ENCODE measurements at places on chromosomes 11 and 22.
A peak's percentile ranks its signal among the peaks of the same experiment; 100 is the strongest.

DNA sequence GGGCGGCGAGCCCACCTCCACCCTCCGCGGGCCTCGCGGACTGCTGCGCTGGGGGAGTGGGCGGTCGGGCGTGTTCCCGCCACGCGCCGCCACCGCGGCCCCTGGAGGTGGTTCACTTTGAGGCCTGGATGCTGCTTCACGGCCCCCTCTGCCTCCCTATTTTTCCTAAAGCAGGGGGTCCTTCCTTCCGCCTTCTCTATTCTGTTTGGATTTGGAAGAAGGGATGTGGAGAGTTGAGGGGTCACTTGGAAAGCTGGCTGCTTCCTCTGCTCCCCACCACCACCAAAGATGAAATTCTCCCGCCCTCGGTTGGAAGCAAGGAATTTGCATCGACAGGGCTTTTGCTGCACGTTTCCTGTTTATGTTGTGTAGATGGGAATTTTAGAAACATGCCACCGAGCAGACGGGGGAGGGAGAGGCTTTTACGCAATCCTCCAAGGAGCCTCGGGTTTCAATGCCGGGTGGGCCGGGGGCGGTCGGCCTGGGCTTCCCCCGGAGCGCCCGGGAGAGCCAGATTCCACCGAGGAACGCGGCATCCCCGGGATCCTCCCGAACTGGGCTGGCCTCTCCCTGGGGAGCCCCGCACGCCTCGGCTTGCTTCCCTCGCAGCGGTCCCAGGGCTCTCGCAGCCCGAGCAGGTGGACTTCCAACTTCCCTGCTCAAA is 403 bp upstream of the SBF2 start:
- DNase-seq, result peak; percentile 53

DNA sequence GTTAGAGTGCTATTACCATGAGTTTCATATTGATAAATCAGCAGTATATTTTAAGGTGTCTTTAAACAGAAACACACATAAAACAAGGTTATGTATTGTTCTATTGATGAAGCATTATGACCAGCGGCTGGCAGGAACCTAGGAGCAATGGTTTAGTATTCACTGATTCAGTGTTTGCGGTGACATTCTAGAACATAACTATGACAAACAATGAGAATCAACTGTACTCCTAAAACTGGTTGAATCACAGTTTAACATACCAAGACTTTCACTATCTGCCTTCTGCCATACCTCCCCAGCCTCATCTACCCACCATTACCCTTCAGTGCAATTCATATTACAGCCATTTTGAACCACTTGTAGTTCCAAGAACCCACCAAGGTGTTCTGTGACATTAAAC is 8.8 kb downstream of the HOATZ start:
- no peak for DNase-seq

DNA sequence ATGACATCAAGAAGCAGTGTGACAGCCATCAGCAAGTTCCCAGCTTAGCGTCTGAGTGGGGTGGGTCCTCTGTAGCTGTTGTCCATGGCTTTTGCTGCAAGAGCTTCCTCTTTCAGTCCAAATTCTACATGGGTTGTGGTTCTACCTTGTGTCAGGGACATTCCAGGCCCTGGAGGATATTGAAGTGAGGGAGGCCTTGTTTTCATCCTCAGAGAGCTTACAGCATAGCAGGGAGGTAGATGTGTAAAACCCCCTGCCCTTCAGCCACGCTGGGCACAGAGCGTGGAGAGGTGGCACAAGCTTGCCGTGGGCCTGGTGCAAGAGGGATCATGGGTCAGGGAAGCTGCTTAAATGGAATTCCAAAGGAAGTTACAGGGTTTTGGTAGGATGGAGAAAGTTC is 93.9 kb downstream of the GRIK4 start:
- no peak for DNase-seq

GRCh38 chr11:33719587-33719986 is 16.6 kb downstream of the CD59 start:
- DNase-seq, result no peak

DNA sequence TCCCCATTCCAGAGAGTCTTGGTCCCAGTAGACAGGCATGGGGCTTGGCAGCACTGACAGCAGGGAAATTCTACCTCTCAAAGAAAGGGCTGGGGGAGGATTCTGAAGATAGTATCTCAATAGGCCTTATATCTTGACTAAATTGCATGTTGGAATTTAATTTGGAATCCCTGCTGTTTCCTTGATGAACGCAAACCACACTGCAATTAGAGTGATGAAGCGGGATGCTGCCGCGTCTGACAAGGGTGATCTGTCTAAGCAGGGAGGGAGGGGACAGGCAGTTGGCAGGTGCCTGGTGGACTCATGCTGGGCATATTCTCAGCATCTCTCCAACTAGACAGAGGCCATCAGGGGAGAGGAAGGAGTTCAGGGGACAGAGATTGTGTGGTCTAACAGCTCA is 48.4 kb downstream of the COMMD9 start:
- no peak for DNase-seq

GRCh38 chr11:110303414-110303826 is 7.0 kb upstream of the RDX start:
- no peak for DNase-seq

- DNase-seq, result no peak
Measured at GRCh38 chr11:124984512-124984854, 30.5 kb downstream of the CCDC15 start.

GRCh38 chr22:50696251-50696798 is 23.7 kb downstream of the SHANK3 start:
- no peak for DNase-seq

DNA sequence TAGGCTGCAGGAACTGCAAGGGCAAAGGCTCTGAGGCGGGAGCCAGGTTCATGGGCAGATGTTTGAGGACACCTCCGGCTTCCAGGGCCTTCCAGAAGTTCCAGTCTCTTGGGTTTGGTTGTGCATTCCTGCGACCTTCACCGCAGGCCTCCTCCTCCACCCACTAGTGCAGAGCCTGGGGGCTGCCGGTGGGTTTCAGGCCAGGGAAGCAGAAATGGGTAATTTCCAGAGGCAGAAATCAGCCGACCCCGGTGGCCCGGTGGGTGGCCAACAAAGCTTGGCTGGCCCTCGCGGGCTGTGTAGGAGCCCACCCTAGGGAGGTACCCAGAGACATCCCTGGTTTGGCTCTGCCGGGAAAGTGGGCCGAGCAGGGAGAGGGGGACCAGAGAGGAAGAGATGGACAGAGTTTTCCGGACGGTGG is 417 bp upstream of the PHETA2 start:
- no peak for DNase-seq

GRCh38 chr11:3037040-3037944 is 19.9 kb downstream of the CARS1 start:
- DNase-seq, result peak; percentile 65

GRCh38 chr11:64450168-64450560 is 91.2 kb downstream of the RPS6KA4 start:
- DNase-seq, result no peak

DNA sequence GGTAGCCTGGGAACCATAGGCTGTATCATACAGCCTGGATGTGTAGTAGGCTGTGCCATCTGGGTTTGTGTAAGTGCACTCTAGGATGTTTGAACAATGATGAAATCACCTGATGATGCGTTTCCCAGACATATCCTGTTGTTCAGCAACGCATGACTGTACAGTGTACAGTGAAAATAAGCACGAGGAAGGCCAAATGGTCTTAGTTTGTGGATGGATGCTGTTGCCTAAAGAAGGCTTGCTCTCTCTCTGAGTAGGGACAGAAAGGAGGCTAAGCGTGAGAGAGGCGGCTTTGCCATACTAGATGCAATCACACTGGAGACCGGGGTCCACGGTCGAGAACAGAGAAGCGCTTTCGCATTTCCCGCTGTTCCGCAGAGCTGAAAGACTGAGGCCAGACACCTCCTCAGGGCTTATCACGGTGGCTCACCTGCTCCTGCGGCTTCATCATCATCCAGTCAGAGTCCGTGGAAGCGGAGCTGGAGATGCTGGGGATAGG is 27.6 kb upstream of the APLP2 start:
- no peak for DNase-seq

GRCh38 chr11:45930031-45930794 is 7.8 kb downstream of the LARGE2 start:
- no peak for DNase-seq

- DNase-seq, result no peak
Measured at GRCh38 chr11:127138613-127139012, 138.0 kb upstream of the KIRREL3 start.

DNA sequence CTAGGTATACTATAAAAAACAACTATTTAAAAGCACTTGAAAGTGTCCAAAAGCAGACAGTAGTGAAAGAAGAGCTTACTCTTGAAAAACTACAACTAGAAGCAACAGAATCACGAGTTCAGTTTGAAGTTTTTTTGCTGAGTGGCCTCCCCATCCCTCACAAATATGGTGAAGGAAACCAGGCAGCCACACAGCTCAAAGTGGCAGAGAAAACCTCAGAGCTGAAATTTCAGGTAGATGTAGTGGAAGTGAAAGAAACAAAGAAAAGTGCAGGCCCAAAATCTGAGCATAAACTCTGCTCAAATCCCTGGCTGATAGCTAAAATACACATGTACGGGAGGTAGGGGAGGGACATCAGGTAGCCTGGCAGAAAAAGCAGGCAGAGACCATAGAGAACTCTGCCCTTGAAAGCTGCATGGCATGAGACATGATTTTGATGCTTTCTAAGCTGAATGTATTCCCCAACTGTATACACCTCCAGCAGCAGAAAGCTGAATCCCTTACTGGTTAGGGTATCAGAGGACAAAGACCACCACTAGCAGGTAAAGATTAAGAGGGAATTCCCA is 12.1 kb downstream of the BTBD10 start:
- no peak for DNase-seq

GRCh38 chr11:1277936-1278512 is 31.4 kb downstream of the TOLLIP start:
- no peak for DNase-seq

- no peak for DNase-seq
Measured at GRCh38 chr11:57438345-57439285, 11.7 kb upstream of the SLC43A3 start.

DNA sequence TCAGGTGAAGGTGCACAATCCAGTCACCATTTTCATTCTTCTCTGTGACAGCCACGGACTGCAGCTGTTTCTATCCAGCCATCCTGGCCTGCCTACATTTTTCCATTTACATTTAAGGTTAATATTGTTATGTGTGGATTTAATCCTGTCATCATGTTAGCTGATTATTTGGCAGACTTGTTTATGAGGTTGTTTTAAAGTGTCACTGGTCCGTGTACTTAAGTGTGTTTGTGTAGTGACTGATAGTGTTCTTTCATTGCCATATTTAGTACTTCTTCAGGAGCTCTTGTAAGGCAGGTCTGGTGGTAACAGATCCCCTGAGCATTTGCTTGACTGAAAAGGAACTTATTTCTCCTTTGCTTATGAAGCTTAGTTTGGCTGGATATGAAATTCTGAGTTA is 364.2 kb downstream of the JRKL start:
- DNase-seq, result no peak

DNA sequence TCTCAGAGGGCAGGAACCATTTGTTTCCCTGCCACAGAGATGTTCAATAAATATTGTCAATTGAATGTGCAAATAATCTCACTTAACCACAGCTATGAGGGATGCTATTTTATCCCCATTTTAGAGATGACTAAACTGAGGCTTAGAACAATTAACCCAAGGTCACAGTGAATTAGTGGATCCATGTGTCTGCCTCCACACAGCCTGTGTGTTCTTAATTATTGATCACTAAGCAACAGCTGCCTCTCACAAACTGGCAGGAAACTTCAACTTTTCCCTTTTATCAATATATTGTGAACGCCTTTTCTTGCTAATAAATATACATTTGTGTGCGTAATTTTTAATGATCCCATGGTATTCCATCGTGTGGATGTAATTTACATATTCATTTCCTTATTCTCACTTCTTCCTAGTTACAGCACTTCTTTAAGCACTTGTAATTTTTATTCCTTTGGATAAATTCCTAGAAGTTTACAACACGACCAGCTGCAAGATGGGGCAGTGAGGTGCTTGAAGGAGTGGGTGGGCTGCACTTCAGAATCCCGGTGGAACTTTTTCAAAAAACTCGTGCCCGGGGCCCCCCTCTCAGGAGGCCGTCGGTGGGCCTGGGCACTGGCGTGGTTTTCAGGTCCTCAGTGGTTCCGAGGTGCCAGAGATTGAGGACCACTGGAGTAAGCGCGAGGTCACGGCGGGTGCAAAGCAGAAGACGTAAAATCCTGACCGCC is 915 bp upstream of the SREBF2 start:
- no peak for DNase-seq

- no peak for DNase-seq
Measured at GRCh38 chr22:50057278-50058060, 629 bp downstream of the TTLL8 start.

DNA sequence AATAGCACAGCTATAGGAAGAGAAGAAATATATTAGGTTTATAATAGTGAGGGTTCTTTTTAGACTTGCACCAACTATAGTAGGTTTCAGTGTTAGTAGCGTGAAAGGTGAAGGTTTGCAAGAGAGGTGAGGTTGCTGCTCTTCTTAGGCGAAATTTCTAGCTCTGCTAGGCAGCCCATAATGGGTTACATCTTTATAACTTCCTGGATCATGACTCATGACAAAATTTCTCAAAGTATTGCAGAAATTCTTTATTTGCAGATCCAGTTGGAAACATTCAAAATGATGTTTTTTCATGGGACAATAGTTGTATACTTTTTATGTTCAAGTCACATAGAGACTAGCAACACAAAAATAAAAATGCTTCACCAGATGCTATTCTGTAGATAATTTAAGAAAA is 260.0 kb downstream of the SOX6 start:
- DNase-seq, result peak; percentile 6

DNA sequence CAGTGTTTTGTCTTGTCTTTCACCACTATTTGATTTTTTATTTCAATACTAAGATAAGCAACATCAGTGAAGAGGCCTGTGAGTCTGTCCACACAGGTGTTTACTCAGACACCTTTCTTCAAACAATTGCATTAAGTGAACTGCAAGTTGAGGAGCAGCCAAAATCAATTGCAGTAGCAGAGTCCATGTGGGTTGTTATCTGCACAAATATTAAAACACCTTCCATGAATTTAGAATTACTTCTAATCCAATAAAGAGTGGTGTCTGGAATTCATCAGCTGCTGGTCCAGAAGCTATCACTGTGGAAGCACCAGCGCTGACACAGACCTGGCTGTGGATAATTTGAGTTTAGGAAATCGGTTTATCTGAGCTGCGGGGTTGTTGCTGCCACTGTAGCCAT is 83.5 kb upstream of the FAT3 start:
- DNase-seq, result no peak

GRCh38 chr11:95153857-95154246 is 64.2 kb downstream of the ENDOD1 start:
- DNase-seq, result no peak

- peak; percentile 5 for DNase-seq
Measured at GRCh38 chr11:55714982-55715888, 53.2 kb downstream of the OR4C6 start.
